ENCODE measurements at places on chromosomes 11 and 22.
A peak's percentile ranks its signal among the peaks of the same experiment; 100 is the strongest.

GRCh38 chr11:518463-519202, 11.6 kb upstream of the RNH1 start:
- peak; percentile 86 for DNase-seq

DNA sequence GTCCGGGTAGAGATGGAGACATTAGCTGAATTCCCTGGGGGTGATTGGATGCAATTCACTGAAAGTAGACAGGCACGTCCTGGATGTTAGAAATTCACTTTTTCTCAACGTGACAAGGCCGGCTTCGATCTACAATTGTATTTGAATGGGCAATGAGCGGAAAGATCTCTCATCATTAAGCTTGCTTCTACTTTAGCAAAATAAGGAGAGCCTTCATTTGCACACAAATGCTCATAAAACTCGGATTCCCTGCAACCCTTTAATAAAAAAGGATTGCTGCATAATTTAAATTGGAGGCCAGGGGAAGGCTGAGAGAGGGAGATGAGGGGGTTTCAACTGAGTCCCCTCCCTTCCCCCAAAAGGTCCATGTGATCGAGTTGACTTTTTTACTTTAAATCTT, 10.6 kb upstream of the PAX6 start:
- DNase-seq = no peak

GRCh38 chr11:111735262-111736116, 30.7 kb downstream of the PPP2R1B start:
- no peak for DNase-seq

DNA sequence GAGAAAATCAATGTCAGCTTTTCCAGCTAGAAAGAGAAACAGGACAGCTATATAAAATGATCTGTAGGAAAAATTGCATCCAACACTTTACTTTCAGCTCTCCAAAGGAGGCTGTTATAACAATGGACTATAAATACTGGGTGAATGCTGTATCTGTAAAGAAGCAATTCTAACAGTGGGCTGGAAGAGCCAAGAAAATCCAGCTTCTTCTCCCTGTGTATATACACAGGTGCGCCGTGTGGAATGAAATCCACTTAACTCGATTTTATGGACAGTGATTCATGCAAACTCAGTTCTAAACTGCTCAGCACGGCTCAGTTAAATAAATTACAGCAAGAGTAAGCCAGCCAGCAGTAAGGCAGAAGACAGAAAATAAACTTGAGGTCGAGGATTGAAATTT, 32.5 kb upstream of the LMO2 start:
- DNase-seq = no peak

GRCh38 chr11:130560000-130560780, 111.7 kb downstream of the ADAMTS15 start:
- no peak for DNase-seq

GRCh38 chr11:103234974-103235373, 125.7 kb downstream of the DYNC2H1 start:
- no peak for DNase-seq

DNA sequence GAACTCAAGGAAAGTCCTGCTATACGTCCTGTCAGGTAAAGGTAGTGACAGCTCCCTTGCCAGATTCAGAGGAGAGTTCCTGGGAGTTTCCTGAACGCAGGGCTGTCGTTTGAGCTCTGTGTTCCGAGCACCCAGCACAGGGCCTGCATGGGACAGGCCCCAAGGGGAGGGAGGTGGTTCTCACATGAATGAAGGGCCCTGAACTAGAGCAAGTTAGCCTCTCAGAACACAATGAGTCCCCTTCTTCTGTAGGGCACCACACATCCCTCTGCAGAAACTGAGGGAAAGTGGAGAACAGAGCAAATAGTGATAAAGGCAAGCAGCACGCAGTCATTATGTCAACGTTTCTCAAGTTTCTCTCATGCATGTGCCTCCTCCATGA, 35.3 kb downstream of the NEU3 start:
- DNase-seq = no peak

GRCh38 chr11:68583041-68583446, 101.3 kb upstream of the GAL start:
- DNase-seq = no peak

- DNase-seq = no peak
These were observed 333.1 kb downstream of the BRD1 start for GRCh38 chr22:49494555-49494954.

DNA sequence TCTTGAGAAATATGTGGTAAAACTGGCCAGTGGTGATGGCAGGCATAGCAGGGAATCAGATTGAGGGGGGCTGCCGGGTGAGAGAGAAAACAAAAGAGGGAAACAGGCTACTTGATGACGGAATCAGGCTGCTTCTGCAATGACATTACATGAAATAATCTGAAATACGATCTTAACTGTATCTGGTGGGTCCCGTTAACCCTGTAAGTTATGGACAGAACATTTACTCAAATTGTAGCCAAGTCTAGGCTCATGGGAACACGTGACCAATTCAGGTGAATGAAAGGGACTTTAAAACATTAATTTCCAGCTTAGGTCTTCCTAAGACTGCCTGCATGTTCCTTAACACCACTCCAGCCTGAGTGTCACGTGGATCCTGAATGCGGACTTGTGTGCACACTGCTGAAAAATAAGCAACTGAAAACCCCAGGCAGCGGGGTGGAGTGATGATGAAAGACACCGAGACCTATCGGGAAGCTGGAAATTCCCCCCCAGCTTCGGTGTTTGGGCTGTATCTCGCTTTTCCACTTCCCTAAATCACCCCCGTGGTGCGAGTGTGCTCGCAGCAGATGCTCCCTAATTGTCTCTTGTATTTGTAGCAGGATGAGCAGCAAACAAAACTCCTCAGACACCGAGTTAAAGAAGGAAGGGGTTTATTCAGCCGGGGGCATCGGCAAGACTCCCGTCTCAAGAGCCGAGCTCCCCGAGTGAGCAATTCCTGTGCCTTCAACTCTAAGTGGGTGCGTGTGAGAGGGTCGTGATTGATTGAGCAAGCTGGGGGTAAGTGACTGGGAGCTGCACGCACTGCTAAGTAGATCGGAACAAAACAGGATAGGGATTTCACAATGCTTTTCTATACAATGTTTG, 145.0 kb upstream of the GRK3 start:
- DNase-seq = no peak

GRCh38 chr11:120532832-120533196, 21.3 kb downstream of the GRIK4 start:
- DNase-seq = no peak

GRCh38 chr11:95565724-95566141, 223.8 kb downstream of the FAM76B start:
- DNase-seq = no peak

GRCh38 chr11:8621147-8621546, 27.1 kb upstream of the STK33 start:
- no peak for DNase-seq

DNA sequence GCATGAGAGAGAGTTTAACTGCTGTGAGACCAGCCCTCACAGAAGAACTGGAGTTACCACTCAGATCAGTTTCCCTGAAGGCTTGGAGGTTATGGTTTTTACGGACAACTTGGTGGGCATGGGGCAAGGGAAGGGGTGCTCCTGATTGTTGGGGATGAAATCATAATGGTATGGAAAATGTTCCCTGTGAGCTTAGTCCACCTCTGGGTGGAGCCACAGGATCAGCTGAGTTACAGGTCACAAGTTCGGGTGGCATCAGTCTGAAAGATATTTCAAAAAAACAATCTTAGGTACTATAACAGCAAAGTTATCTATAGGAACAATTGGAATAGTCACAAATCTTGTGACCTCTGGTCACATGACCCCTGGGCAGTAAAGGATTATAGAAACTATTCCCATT, 162.9 kb downstream of the DLG2 start:
- no peak for DNase-seq

GRCh38 chr22:44807232-44807631, 54.9 kb downstream of the ARHGAP8 start:
- no peak for DNase-seq

DNA sequence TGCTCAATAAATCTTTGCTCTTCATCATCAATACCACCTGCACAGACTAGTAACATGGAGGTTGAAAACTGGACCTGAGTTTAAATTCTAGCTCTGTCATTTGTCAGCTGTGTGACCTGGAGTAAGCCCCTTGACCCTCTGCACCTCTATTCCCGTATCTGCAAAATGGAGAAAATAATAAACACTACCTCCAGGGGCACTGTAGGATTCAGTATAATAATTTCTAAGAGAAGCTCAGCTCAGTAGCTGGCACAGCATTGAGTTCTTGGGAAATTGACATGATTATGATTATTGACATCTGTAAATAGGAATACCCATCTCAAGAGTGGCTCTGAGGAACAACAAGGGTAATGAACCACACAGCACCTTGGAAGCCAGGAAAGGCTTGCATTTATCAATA, 78.4 kb downstream of the MN1 start:
- no peak for DNase-seq

GRCh38 chr11:133988686-133989410, 32.1 kb upstream of the IGSF9B start:
- no peak for DNase-seq

DNA sequence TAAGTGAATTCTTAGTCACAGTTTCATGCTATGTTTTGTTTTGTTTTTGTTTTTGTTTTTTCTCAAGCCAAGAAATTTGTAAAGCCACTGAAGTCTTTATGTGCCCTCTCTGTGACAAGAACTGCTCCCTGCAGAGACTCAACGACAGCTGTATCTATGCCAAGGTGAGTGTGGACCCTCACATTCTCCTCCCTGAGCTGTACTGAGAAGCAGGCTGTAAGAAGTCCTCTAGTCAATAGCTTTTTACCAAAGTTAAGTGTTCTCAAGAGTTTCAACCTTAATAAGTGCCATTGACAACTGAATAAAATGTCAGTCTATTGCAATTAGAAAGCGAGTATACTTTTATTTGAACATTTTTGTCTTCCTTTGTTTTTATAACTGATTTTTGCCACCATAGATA, 18.9 kb downstream of the MUC15 start:
- no peak for DNase-seq

DNA sequence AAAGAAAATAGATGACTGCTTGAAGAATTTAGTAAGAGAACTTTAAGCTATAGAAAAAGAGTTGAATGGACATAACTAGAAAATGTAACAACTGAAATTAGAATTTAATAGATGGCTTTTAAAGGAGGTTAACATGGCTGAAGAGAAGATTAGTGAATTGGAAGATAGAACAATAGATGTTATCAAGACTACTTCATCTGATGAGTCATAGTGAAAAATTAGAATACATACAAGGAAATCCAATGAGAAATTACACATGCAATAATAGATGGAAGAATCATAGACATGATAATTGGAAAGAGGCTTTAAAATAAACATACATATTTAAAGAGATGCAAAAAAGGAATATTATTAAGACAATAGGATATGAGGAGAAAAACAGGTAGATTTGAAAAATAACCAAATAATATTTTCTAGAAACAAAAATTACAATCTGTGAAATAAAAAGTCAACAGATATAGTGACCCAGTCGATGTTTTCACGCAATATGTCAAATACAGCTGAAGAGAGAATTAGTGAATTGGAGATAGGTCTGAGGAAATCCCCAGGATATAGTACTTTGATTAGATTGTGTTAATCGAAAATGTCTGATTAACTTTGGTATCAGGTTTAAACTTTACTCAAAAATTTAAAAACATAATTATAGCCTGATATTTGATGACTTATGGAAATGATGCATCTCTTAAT, 28.2 kb downstream of the CAT start:
- DNase-seq = no peak

DNA sequence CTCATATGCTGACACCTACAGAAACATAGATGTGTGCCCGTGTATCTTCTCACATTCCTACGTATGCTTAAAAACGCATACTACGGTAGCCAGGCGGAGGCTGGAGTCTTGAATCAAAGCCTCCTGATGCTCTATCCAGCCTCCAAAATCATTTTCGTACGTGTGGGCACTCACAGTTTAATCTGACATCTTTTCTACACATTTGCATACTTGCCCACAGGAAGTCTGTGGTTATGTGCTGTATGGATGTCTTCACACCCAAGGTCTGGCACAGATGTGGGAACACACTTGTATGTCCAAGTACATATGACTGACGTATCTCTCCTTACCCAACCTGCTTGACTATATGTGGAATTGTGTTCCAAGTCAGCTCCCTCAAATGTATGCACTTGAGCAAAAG, 561.8 kb upstream of the CADM1 start:
- no peak for DNase-seq

- DNase-seq = no peak
These were observed 201.0 kb upstream of the NAV2 start for GRCh38 chr11:19511413-19512183.

Measured in T-helper 17 cell (primary cell).